ENCODE measurements at places on chromosomes 3 and 15. TPM values are rescaled to one million over a fixed set of nuclear protein-coding genes. Genes with fewer than 3 reads are reported as not detected.

Gene MLF1
- 14.3 TPM for total RNA-seq

DNA sequence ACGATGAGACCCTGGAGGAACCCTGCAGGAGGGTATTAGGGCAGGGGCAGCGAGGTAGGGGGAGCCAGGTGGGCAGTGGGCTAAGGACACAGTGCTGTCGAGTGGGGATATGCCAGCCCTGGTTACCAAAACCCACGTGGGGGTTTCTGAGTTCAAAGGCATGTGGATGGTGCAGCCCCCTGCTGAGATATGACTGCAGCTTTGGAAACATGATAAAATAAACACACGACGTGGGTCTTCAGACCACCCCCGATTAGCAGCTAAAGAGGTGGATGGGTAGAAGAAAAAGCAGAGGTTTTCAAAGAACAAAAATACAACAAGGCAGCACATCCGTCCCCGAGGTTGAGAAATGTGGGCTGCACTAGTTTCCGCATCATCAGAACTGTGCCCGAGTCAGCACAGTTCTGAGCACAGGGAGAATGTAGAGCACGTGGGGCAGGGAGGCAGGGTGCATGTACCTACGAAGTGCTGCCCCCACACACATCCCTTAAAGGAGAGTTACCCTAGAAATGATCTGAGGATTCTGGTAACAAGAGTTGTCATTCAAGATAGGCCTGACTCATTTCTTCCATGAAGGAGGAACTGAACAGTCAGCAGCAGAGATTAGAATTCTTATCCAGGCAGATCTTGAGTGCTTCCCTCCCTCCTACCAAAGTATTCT is 121.3 kb downstream of the RPLP1 start:
- no peak for DNase-seq
- H3K27ac ChIP-seq, result no peak overlapping the region

GRCh38 chr15:86327230-86327865 is 247.7 kb downstream of the AGBL1 start:
- no peak for DNase-seq
- no peaks in the 10 kb centered on the region for H3K27me3 ChIP-seq
- no peak overlapping the region for H3K27ac ChIP-seq
- no peaks in the 10 kb centered on the region for H3K36me3 ChIP-seq
- H3K4me3 ChIP-seq, result no peak overlapping the region

GRCh38 chr15:88108477-88108876 is 148.1 kb downstream of the NTRK3 start:
- H3K4me1 ChIP-seq, result no peaks in the 10 kb centered on the region
- DNase-seq, result no peak
- H3K4me3 ChIP-seq, result no peak overlapping the region
- H3K36me3 ChIP-seq, result no peaks in the 10 kb centered on the region

Gene NOP10
- total RNA-seq, result 118 TPM

DNA sequence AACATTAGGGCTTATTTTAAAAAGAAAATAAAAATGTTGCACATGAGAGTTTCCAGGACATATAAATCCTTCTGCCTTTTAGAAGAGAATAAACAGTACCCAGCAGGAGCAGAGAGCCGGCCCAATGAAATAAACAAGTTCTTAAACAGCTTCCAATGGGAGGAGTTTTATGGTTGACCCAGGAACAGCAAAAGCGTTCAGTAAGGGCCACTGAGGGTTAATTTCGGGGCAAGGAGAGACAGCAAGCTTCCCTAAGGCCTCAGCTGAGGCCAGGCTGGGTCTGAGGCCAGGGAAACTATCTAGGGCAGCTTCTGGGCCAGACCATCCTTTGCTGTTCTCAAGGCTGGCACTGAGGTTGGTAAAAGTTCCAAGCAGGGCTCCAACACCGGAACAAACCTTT is 3.4 kb downstream of the PDZRN3 start:
- DNase-seq, result peak; percentile 49
- peaks cover 15% of the 10 kb centered on the region for H3K4me1 ChIP-seq
- H3K27ac ChIP-seq, result peak overlapping the region; percentile 73
- H3K27me3 ChIP-seq, result no peaks in the 10 kb centered on the region
- peak overlapping the region; percentile 68 for H3K4me3 ChIP-seq

DNA sequence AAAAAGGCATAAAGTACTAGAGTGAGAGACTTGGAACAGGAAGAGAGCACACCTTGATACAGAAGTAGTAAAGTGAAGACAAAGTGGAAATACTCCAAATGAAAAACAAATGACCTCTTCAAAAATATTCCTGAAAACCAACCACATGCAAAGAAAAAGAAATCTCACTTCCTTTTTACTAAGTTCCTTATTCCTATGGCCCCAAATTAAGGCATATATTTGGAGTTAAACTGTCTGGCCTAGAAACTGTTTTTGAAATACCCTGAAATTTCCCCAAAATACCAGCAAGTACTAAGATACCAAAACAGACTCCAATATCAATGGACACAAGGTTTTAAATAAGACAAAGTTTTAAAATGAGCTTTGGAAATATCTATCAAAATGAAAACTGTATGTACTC is 58.2 kb downstream of the ZNF148 start:
- peaks cover 29% of the 10 kb centered on the region for H3K36me3 ChIP-seq
- no peak overlapping the region for H3K4me3 ChIP-seq
- H3K27me3 ChIP-seq, result no peaks in the 10 kb centered on the region
- DNase-seq, result no peak
- H3K4me1 ChIP-seq, result no peaks in the 10 kb centered on the region

DNA sequence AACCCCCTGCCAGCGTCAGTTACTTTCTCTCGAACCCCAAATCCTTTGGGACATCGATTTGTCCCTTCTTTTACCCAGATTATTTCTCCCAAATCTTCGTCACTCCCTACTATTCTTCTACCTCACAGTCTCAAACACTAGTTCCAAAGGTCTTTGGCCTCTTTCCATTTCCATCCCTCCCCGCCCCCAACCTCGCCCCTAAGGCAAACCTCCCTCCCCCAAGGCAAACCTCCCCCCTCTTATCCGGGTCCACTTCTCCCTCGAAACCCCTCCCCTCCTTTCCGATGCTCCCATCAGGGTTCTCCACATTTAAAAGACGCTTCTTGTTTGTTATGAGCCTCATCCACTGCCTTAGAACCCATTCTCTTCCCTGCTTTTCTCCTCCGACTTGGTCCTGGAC is 583 bp downstream of the EAF1 start:
- no peaks in the 10 kb centered on the region for H3K4me1 ChIP-seq
- no peaks in the 10 kb centered on the region for H3K27me3 ChIP-seq
- DNase-seq, result no peak
- H3K27ac ChIP-seq, result peak overlapping the region; percentile 80

Gene ACTRT3
- total RNA-seq, result 2.2 TPM
